ENCODE measurements at places on chromosomes 16 and 17.
A peak's percentile ranks its signal among the peaks of the same experiment; 100 is the strongest.

DNA sequence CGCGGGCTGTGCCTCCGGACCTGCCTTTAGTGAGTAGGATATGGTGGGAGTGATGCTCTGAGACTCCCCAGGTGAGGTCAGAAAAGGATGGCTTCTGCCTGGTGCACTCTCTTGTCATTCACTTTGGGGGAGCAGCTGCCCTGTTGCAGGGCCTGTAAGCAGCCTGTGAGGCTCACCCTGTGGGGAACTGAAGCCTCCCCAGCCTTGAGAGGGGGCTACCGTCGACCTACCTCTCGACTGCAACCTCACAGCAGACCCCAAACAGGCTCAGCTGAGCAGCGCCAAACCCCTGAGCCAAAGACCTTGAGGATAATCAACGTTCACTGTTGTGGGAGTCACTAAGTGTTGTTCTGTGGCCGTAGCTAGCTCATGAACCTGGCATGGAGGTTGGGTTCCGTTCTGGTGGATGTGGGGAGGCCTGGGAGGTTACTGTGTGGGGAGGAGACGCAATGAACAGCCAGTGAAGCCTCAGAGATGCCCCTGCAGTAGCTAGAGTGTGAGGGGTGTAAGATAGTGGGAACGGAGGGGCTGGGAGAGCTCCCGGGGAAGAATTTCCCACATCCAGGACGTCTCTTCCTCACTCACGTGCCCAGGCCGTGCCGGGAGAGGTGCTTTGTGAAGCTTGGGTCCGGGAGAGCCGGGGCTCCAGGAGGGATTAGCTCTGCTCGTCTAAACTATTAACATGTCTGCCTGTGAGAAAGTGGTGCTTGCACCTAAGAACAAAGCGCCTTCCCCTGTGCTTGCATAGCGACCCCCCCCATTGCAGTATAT is 38.8 kb downstream of the METRNL start:
- peak; percentile 31 for DNase-seq

DNA sequence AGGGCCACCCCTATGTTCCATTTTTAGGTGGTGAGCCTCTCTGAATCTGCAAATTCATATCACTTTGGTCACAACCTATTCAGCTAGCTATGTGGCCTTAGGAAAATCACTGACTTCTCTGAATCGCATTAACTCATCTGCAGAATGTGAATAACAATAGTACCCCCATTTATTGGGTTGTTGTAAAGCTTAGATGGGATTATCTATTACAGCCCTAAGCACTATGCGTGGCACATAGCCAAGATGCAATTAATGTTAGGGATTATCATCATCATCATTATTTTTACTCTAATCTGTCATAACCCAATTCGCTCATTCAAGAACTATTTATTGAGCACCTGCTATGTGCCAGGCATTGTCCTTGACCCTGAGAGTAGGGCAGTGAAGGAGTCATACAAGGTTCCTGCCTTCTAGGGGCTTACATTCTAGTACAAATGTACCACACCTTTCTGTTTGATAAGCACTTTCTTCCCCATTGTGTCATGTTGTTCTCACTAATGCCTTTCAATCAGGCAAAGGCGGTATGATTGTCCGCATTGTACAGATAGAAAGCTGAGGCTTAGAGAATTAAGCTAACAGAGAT is 38.5 kb downstream of the CHD9 start:
- DNase-seq, result no peak

DNA sequence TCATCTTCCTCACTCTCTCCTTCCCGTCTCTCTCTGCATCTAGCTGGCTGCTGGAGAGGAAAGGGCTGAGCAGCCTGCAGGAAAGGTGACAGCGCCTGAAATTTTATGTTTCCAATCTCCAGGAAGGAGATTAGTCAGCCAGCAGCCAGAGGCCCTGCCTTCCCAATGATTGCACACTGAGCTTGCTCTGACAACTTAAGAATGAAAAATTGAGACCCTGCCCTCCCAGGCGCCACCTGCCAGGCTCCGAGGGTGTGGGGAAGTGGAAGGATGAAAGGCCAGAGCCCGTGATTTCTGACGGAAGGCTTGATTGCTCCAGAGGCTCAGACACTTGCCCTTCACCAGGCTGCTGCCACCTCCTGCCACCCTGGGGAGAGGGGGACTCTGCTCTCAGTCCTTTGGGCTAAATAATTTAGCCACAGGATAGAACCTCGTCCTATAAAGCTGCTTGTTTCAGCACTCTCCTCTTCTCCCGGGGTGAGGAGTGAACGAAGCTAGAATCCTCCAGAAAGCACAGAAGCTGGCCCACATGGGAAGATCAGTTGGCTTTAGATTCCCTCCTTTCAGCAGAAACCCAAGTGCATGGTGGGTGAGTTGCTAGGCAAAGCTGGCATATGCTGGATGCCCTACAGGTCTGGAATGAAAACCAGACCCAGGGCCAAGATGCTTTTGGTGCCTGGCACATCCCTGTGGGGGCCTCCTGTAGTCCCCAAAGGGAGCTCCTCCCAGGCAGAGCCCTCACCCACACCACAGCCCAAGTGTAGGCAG is 33.5 kb downstream of the GRIN2C start:
- no peak for DNase-seq

- no peak for DNase-seq
These were observed 10.1 kb downstream of the MPO start for GRCh38 chr17:58270476-58271215.

DNA sequence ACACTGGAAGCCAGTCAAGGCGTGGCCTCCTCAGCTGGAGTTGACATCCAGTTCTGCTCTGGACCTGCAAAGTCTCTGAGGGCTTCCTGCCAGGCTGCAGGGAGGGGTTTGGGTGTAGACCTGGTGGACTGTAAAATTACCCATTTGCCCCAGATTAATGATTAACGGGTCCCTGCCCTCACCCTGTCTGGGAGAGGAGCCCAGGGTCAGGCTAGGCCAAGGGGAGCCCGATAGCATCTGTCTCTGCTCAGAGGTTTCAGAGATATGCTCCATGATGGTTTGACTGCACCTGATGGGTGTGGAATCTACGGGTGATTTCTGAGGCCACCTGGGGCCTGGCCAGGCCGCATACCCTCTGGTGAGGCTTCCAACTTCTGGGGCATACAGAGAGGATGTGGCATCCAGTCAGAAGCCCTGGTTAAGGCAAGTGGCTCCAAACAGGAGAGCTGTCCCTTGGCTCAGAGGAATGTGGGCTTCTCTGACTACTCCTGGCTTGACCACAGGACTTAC is 11.2 kb downstream of the PPY start:
- no peak for DNase-seq
